Peyer's patch (tissue), 4 donors: ENCODE measurements at places on chromosomes 5 and 9. TPM values are rescaled to one million over a fixed set of nuclear protein-coding genes. Genes with fewer than 3 reads are reported as not detected.

- H3K27ac ChIP-seq: peak overlapping the region; percentile 83
- no peaks in the 10 kb centered on the region for H3K36me3 ChIP-seq
- no peak overlapping the region for H3K4me3 ChIP-seq
- no peaks in the 10 kb centered on the region for H3K27me3 ChIP-seq
These were observed 4.7 kb downstream of the SYNPO start for GRCh38 chr5:150645070-150645700.

- H3K4me3 ChIP-seq: no peak overlapping the region
- no peak for DNase-seq
- H3K27me3 ChIP-seq: no peaks in the 10 kb centered on the region
- H3K4me1 ChIP-seq: no peaks in the 10 kb centered on the region
- no peak overlapping the region for H3K27ac ChIP-seq
These were observed 14.7 kb downstream of the LRRC70 start for GRCh38 chr5:62593331-62593730.

GRCh38 chr5:59725392-59725767, 168.1 kb downstream of the PDE4D start:
- no peak for DNase-seq
- no peaks in the 10 kb centered on the region for H3K36me3 ChIP-seq
- H3K27ac ChIP-seq: no peak overlapping the region
- H3K4me1 ChIP-seq: no peaks in the 10 kb centered on the region

- H3K27me3 ChIP-seq: no peaks in the 10 kb centered on the region
- peak overlapping the region; percentile 78 for H3K27ac ChIP-seq
- H3K4me3 ChIP-seq: no peak overlapping the region
- H3K4me1 ChIP-seq: no peaks in the 10 kb centered on the region
- no peaks in the 10 kb centered on the region for H3K36me3 ChIP-seq
These were observed 194.3 kb downstream of the PALM2AKAP2 start for GRCh38 chr9:109974143-109974917.

- H3K4me3 ChIP-seq: no peak overlapping the region
- no peaks in the 10 kb centered on the region for H3K4me1 ChIP-seq
- no peak for DNase-seq
- H3K36me3 ChIP-seq: no peaks in the 10 kb centered on the region
These were observed 301.5 kb upstream of the ELAVL2 start for GRCh38 chr9:24127519-24127918.

DNA sequence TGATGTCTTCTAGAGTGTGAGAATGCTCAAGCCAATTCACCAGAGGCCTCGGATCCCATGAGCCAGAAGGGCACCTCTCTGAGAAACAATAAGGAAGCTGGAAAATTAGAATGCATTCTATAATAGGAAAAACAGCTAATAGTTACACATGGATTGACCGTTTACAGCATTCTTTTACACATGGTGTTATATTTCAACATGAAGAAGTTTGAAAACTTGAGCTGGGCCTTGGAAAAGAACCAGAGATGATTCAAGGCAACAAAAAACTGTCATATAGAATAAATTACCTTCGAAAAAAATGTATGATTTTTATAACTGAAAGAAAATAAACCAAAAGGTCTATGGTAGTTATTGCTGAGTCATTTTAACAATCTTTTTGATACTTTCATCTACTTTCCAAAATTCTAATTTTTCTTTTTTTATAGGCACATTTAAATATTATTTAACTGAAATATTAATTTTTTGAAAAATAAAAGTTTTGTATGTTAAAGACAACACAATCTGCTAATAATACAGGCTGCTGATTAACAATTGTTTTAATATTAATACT, 6.2 kb downstream of the SH3TC2 start:
- no peaks in the 10 kb centered on the region for H3K27me3 ChIP-seq
- H3K27ac ChIP-seq: no peak overlapping the region
- no peak overlapping the region for H3K4me3 ChIP-seq
- no peak for DNase-seq
- no peaks in the 10 kb centered on the region for H3K4me1 ChIP-seq

- H3K36me3 ChIP-seq: no peaks in the 10 kb centered on the region
- no peak overlapping the region for H3K4me3 ChIP-seq
- DNase-seq: peak; percentile 36
- H3K27ac ChIP-seq: peak overlapping the region; percentile 25
- no peaks in the 10 kb centered on the region for H3K4me1 ChIP-seq
These were observed 31.8 kb downstream of the TENT4A start for GRCh38 chr5:6744841-6745705.

GRCh38 chr5:10668697-10669096, 92.3 kb downstream of the DAP start:
- no peak for DNase-seq
- no peaks in the 10 kb centered on the region for H3K27me3 ChIP-seq
- no peaks in the 10 kb centered on the region for H3K36me3 ChIP-seq
- H3K27ac ChIP-seq: no peak overlapping the region
- H3K4me1 ChIP-seq: no peaks in the 10 kb centered on the region

DNA sequence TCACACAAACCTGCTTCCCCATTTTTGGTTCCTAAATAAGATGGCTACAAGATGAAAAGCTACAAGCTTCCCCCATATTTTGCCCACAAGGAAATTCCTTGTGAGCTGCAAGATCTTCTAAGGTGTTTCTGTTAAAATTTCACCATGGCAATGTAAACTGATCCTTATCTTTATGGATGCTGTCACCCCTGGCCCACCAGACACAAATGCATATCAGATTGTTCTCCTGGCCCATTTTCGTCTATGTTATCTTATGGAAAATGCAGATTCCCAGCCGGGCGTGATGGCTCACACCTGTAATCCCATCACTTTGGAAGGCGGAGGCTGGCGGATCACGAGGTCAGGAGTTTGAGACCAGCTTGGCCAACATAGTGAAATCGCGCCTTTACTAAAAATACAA, 65.1 kb upstream of the IL6ST start:
- H3K27me3 ChIP-seq: no peaks in the 10 kb centered on the region
- no peak for DNase-seq
- H3K4me3 ChIP-seq: no peak overlapping the region
- H3K36me3 ChIP-seq: no peaks in the 10 kb centered on the region
- no peak overlapping the region for H3K27ac ChIP-seq
- H3K4me1 ChIP-seq: no peaks in the 10 kb centered on the region

DNA sequence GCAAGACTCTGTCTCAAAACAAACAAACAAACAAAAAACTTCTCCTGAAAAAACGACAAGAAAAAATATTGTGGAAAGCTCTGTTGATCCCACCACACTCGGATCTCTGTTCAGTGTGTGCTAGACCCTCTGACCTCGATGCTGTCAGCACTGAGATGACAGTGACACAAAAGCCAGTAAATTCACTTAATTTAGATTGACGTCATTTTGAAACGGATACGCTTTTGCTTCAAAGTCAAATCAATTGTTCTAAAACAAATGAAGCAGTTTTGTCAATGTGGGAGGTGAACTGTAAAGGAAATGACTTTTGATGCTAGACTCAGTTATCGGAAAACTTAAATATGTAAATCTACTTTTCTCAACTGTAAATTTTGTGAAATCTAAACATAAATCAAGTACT, 26.6 kb downstream of the CCT5 start:
- DNase-seq: no peak
- no peaks in the 10 kb centered on the region for H3K27me3 ChIP-seq
- H3K4me3 ChIP-seq: no peak overlapping the region
- no peaks in the 10 kb centered on the region for H3K4me1 ChIP-seq

DNA sequence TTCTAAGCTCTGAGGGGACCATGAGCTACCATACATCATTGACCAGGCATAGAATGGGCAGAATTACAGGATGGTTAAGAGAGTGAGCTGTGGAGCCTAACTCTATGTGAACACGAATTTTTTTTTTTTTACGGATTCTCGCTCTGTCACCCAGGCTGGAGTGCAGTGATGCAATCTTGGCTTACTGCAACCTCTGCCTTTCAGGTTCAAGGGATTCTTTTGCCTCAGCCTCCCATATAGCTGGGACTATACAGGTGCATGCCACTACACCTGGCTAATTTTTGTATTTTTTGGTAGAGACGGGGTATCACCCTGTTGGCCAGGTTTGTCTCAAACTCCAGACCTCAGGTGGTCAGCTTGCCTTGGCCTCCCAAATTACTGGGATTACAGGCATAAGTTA, 72.8 kb upstream of the PCAT7 start:
- H3K27me3 ChIP-seq: no peaks in the 10 kb centered on the region
- H3K4me1 ChIP-seq: no peaks in the 10 kb centered on the region
- H3K36me3 ChIP-seq: no peaks in the 10 kb centered on the region
- DNase-seq: no peak
- H3K4me3 ChIP-seq: no peak overlapping the region

DNA sequence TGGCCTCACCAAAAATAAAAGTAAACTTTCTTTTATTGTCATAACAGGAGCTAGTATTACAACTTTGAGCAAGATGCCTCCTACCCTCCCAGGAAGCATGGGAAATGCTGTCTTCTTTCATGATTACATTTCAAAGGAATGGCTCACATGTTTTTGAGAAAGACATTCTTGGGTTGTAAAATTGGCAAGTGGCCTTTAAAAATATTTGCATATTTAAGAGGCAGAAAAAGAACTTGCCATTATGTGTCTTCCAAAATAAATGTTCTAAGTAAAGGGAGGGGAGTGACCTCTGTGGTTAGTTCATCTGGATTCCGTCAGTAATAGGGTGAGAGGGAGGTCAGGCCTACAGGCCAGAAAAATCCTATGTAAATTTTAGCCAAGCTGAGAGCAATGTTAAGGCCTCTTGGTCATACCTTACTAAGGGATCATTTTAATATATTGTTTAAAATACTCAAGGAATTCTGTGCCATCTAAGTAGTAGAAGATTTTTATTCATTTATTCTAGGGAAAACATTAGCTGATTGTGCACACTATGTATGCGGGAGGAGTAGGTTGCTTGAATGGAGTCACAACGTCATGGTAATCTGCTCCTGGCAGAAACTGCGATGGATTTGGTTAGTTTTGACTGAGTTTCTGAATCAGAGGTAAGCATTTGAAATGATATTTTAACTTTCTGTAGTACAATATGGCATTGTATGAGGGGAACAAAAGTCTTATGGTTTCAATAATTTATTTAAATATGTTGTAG, 1485.7 kb upstream of the CDH9 start:
- H3K4me3 ChIP-seq: no peak overlapping the region
- no peak overlapping the region for H3K27ac ChIP-seq
- no peaks in the 10 kb centered on the region for H3K27me3 ChIP-seq
- no peak for DNase-seq
- no peaks in the 10 kb centered on the region for H3K36me3 ChIP-seq

- H3K4me1 ChIP-seq: no peaks in the 10 kb centered on the region
- no peak for DNase-seq
- no peak overlapping the region for H3K27ac ChIP-seq
- H3K36me3 ChIP-seq: no peaks in the 10 kb centered on the region
- H3K27me3 ChIP-seq: no peaks in the 10 kb centered on the region
- H3K4me3 ChIP-seq: no peak overlapping the region
These were observed 152.9 kb upstream of the SLC28A3 start for GRCh38 chr9:84493284-84493947.

GOLGA1 gene
- 43.7 TPM for total RNA-seq

NOL6 gene
- 17.4 TPM for total RNA-seq

PCDHA7 gene
- total RNA-seq: 0.27 TPM

SLC6A18 gene
- total RNA-seq: not detected
